Activated naive CD4-positive, alpha-beta T cell treated with Interleukin-2 at 50 U/mL for 16 hours (primary cell): ENCODE measurements at places on chromosomes 1 and 21.

- no peak for DNase-seq
These were observed 7.0 kb upstream of the GBP6 start for GRCh38 chr1:89356658-89357400.

GRCh38 chr21:30340714-30341573 is 3.5 kb upstream of the KRTAP27-1 start:
- DNase-seq: peak; percentile 14

DNA sequence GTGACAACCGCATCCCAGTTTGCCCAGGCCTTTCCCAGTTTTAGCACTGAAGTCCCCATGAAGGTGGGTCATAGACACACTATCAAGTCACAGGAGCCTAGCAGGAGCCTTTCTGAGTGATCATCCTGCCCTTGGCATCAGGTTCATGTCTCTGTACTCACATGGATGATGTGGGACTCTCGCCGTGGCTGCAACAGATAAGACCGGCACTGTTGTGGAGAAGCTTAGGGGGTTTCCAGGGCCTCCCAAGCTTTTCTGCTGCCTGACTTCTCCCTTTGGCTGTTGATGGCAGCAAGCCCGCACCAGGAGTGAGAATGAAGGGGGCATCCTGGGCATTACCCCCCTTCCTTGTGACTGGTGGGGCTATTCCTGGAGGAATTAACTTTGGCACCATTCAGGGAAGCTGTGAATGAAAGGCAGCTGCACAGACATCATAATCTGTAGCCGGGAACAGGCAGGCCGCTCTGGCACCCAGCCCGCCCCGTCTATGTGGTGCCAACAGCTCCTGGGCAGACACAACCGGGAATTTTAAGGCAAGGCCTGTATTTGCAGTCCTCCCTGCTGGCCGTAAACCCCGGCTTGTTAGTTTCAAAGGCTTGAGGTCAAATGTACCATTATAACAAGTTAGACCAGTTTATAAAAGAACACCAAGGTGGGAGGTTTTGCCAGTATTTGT is 148.6 kb downstream of the HUNK start:
- no peak for DNase-seq

DNA sequence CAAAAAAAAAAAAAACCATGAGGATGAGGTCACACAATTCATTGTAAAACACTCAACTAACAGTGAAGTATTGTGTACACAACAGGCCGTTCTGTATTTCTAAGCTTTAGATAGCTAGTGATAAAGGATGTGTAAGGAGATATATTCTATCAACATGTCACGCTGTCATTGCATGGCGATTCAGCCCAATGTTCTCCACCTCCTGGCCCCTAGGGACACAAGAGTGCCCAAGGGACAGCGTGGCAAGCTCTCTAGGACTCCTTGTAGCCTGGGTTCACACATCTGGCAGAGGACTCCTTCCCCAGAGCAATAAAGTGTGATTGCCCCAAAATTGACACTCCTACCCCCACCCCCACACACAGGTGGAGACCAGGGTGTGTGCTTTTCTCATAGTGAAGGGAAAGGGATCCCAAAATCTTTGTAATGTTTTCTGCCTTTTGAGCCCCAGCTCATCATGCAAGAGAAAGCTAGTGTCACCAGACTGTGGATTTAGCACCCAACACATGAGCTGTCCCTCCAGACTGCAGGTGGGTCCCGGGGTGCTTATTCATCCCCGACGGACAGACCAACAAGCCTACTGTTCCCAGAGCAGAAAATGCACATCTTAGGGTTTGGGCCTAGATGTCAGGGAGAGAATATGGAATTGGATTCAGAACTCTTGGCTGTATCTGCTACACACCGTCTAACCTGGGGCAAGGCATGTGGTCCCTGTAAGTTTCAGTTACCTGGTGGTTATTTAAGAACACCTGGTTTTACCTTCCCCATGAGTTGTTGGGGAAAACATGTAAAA is 11.5 kb downstream of the TMPRSS3 start:
- DNase-seq: no peak

DNA sequence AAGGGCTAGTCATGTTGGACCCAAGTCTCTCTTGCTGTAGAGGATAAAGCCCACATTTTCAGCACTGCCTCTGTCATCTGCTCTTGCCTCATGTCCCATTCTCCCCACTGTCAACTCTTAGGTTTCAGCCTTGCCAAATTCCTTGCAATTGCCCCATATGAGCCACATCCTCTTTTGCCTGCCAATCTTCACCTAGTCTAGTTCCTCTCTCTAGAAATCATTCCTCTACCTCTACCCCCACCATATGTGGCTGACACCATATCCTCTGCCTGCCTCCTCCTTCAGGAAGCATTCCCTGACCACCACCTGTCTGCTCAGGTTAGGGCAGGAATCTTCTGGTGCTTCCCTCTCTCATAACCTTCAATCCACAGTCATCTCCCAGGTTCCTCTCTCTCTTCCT is 38.2 kb downstream of the SLC9A1 start:
- no peak for DNase-seq

DNA sequence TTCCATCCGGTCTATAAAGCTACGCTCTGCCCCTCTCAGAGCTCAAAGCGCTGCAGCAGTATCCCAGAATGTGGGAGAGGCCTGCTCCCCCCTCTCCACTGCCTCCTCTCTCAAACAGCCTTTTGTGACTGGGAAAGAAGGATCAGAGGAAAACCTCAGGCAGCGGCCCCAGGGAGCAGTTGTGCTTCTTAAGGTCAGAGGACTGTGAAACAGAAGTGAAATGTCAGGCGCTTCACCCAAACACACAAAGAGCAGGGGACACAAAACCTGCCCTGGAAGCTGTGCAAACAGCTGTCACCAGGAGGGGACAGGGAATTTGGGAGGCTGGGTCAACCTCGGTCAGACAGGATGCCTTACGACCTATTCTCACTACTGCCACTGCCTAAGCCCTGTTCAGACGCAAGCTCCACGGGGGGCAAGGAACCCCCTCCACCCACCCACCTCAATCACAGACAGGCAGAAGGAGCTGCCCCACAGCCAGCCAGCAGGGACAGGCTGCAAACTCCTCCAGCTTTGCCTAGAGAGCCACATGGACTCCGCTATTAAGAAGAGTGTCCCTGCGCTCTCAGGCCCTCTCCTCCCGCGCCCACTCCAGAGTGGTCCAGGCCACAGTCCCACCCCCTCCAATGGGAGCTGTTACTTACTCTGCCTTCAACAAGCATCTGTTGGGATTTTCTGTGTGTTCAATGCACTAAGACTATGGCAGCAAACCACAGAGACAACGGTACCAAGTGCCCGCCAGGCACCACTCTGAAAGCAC is 14.6 kb downstream of the SSBP3 start:
- no peak for DNase-seq

- no peak for DNase-seq
These were observed 144.7 kb downstream of the POU2F1 start for GRCh38 chr1:167365360-167365759.

DNA sequence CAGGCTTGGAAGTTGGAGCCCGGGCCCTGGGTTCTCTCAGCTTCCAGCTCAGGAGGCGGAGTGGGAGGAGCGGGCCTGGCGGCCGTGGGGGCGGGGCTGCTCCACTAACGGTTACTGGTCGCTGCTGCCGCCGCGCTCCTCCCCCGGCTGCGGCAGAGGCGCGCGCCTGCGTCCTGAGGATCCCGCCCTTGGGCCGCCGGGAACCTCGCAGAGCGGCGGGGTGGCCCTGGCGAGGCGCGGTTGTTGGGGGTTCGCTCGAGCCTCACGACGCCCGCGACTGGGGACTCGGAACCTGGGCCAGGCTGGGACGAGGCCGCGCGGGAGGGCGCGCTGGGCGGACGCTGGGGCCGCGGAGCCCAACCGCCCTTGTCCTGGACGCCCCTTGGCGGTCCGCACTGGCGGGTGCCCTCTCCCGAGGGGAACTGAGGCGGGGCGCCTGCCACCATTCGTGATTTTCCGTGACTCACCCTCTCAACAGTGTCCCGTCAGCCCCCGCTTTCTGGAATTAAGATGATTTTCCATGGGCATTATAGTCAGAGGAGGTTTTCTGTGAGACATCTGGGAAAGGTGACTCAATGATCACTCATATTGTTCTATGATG is 34.1 kb downstream of the OR2G3 start:
- no peak for DNase-seq

DNA sequence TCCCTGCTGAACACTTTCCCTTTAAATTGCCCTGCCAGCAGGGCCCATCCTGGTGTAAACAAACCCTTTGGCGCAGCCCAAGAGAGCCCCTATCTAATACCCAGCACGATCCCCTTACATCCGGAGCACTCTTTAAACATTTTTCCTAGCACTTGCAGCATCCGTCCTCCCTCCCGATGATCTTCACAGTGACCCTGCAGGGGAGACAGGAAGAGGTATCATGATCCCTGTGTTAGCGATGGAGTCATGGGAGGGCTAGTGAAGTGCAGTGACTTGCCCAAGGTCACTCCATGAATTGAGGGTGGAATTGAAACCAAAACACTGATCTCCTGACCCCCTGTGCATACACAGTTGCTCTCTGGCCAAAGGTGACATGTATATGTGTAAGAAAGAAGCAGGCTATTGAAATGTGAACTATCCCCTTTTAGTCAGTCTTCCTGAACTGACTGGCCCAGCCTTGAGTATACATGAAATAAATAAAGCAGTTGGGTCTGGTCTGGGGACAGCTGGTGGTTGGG is 9.8 kb upstream of the KCNQ4 start:
- DNase-seq: no peak

DNA sequence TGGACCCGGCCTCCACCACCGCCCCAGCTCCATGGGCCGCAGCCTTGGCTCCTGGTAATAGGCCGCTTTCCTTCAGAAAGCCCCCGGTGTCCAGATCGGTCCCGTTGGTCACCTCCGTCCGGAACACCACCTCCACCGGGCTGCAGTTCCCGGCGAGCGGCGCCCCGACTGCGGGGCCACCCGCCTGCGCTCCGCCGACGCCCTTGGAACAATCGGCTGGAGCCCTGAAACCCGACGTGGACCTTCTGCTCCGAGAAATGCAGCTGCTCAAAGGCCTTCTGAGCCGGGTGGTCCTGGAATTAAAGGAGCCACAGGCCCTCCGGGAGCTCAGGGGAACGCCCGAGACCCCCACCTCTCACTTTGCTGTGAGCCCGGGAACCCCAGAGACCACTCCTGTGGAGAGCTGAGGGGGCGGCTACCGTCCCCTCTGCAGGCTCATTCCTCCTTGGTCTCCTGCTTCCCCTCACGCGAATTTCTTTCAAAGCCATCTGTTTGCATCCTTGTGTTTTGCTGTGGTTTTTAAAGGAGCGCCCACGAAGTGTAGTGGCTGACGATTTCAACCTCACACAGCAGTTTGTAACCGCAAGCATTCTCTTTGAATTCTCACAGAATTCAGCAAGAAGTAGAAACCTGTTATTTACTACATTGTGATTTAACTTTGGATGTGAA is 6.0 kb downstream of the FCRLB start:
- peak; percentile 19 for DNase-seq

- no peak for DNase-seq
These were observed 13.6 kb downstream of the GRIK3 start for GRCh38 chr1:37020653-37021277.

GRCh38 chr1:4637616-4638344 is 16.6 kb upstream of the AJAP1 start:
- no peak for DNase-seq

DNA sequence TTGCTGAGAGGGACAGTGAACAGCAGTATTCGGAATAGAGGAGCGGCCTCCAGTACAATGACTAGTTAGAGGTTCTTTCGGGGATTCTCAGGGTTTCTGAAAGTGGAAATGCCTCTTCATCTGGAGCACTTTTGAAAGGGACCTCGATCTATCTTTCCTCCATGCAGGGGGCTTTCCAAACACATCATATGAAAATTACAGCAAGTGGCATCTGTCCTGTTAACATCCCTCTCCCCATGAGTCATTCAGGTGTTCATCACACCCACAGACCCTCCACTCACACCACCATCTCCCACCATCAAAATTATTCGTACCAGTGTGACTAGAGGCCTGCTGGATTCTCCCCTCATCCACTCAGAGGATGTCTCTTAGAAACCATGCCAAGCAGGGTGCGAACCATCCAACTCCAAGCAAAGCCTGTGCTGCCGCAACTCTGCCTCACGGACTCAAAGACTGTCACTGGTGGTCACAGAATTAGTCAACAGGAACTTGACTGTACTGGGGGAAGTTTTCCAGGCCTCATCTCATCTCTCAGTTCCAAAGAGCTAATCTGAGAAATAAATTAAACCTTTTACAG is 211.1 kb downstream of the MRPL39 start:
- DNase-seq: peak; percentile 80

- DNase-seq: no peak
These were observed 160.6 kb upstream of the USP24 start for GRCh38 chr1:55375617-55376258.

- DNase-seq: no peak
These were observed 16.9 kb downstream of the TINAGL1 start for GRCh38 chr1:31593136-31593665.

DNA sequence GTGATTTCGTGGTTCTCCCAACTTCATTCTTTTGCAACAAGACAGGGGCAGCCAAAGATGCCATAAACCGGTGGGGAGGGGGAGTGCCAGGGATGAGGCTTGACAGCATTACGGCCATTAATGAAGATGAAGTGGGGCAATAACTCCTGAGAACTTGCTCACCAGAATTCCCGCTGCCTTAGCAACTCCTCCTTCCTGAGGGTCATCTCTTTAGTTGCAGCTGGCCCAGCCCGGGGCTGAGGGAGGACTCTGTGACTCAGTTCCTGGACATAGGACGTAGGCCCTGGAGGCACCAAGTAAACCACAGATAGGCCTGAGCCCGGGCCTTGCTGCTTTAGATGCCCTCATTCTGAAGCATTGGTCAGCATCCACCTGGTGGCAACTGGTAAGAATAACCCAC is 330.2 kb downstream of the RRAGC start:
- DNase-seq: no peak

GRCh38 chr1:157803851-157804250 is 16.1 kb downstream of the FCRL1 start:
- no peak for DNase-seq

- DNase-seq: no peak
These were observed 8.7 kb downstream of the PLEKHA6 start for GRCh38 chr1:204350857-204351573.

DNA sequence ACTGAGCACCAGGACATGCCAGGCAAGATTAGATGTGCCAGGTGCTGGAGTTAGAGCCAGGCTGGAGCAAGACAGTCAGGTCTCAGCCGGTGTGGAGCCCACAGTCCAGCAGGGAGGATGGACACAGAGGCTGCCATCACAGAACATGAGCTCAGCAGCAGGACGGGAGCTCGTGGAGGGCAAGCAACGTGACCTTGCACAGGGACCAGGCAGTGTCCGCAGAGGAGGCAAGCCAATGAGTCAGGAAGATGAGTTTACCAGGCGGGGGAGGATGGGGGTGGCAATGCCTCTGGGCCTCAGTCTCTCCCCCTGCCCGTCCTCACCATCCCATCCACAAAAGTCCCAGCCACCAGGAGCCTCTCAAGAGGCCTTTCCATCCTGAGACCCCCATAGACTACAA is 20.7 kb upstream of the ZC3H12A start:
- DNase-seq: no peak

GRCh38 chr1:41239988-41240610 is 2.0 kb downstream of the SCMH1 start:
- DNase-seq: no peak

DNA sequence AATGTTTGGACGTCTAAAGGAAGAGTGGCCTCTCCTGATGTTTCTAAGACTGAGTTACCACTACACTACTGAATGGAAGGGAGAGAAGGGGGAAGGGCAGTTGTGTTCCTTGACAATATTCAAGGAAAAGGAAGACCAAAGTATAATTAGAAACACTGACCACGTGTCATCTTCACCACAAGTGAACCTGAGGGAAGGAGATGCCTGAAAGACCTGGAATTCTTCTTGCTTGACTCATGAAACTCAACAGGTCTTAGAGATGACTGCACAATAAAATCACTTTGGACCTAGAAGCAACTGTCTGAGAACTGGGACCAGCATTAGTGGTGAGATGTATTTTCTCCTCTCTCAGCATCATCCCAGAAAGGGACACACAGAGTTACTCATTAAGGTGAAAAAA is 56.7 kb downstream of the PTPN14 start:
- no peak for DNase-seq
